Erythroblast (primary cell): ENCODE measurements at places on chromosomes 12 and 14.

DNA sequence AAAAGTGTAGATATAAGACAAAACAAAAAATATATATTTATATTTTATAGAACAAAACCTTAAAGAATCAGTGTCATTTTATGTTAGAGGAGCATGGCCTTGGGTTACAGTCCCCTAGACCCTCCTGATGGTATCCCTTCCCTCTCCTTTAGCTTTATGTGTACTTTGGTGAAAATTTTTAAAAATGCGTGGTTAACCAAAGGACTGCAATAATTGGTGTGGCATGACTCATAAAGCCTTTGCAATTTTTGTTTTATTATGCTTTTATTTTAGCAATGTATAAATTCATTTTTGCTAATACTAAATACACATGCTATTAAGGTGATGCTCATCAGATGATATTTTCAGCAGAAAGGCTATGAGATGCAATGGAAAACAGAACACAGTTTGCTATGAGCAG, 264.4 kb downstream of the SYT1 start:
- no peak for DNase-seq

GRCh38 chr12:52801773-52802172, 5.9 kb upstream of the KRT3 start:
- DNase-seq, result no peak

DNA sequence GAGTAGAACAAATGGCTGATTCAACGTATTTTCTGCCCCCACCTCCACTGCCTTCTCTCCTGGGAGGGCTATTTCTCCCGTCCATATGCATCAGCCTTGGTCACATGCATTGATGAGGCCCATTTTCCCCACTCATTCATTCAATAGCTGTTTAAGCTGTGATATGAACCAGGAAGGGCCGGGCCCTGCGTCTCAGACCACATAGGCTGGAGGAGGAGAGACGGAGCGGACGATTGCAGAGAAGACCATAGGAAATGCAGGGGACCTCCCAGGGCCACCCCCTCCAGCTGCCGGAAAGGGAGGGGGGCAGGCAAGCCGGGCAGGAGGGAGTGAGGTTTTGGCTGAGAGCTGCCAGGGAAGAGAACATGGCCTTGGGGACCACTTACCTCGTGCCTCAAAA, 104.4 kb upstream of the TMEM132D start:
- DNase-seq, result no peak

GRCh38 chr14:99596071-99596627, 7.9 kb downstream of the CCDC85C start:
- DNase-seq, result no peak

DNA sequence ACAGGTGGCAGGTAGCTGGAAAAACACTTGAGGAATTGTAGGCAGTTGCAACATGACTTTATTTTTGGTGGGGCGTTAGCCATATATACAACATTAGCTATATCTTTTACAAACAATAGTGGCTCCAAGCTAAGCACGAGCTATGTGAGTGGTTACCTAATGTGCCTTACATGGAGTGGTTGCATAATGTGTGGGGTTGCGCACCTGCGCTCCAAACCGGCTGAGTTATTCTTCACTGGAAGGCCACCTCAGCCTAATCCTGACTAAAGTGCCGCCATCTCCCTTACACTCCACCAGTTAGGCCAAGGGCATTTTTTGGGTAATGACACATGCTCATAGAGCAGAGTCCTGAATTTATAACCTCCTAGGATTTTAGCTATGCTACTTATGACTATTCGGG, 31.8 kb upstream of the G2E3 start:
- peak; percentile 14 for DNase-seq

DNA sequence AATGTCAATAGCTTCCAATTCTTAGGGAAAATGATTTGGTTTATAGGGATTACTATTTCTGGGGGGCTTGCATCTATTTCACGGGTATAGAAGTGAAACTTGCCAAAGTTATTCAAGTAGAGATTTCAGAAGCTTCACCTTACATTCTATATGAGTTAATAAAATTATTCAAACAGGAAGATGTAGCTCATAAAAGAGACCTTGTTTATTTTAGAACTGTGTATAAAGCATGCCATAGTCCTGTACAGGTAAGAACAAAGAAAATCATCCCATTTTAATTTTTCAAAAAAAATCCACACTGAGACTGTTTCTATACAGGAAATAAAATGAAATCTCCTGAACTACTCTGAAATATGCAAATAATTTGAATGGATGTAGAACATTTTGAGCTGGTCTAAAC, 834.7 kb downstream of the TRHDE start:
- no peak for DNase-seq

GRCh38 chr12:27604431-27604830, 80.4 kb downstream of the PPFIBP1 start:
- no peak for DNase-seq

- peak; percentile 77 for DNase-seq
Measured at GRCh38 chr14:24332268-24332993, 2.4 kb downstream of the ADCY4 start.

- DNase-seq, result no peak
Measured at GRCh38 chr14:31939934-31940333, 137.2 kb upstream of the ARHGAP5 start.

GRCh38 chr12:31922341-31923062, 36.7 kb upstream of the RESF1 start:
- DNase-seq, result peak; percentile 14

- peak; percentile 40 for DNase-seq
Measured at GRCh38 chr14:31510222-31510621, 22.4 kb upstream of the GPR33 start.

- DNase-seq, result no peak
Measured at GRCh38 chr12:8156845-8157244, at the start of gene ZNF705A. Gene ZNF705A, plus strand, starts transcription at chr12:8157015. Its CDS starts 15,611 bp downstream, at chr12:8172626.

DNA sequence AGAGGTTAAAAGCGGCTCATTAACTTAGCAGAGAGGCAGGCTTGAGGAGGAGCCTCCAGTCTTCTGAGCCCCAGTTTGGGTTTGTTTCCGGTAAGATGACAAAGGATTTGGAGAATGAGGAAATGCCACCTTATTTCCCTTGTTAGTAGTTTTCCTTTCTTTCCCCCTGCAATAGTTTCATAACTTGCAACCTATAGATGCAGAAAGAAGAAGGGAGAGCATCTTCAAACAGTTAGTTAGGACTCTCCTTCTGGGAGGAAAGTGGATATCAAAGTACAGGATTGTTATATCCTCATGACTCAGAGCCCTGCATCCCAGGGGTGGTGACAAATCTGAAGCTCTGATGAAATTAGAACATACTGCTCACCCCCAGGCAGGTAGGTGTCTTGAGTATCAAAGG, 180.7 kb upstream of the SLC38A2 start:
- DNase-seq, result no peak

- DNase-seq, result peak; percentile 79
Measured at GRCh38 chr14:92785667-92786426, 8.3 kb upstream of the GOLGA5 start.
